ENCODE measurements at places on chromosomes 1 and 21.

DNA sequence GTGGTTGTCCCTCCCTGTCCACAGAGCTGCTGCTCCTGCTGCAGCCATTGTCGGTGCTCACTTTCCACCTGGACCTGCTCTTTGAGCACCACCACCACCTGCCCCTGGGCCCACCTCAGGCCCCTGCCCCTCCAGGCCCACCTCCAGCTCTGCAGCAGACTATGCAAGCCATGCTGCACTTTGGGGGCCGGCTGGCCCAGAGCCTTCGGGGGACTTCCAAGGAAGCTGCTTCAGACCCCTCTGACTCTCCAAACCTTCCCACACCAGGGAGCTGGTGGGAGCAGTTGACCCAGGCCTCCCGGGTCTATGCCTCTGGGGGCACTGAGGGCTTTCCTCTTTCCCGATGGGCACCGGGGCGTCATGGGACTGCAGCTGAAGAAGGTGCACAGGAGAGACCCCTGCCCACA is 5.9 kb downstream of the RUSC1 start:
- DNase-seq: no peak

GRCh38 chr1:114892194-114892918 is 37.7 kb downstream of the SYCP1 start:
- DNase-seq: peak; percentile 73

- peak; percentile 88 for DNase-seq
Measured at GRCh38 chr1:66725885-66726665, 26.2 kb upstream of the DYNLT5 start.

DNA sequence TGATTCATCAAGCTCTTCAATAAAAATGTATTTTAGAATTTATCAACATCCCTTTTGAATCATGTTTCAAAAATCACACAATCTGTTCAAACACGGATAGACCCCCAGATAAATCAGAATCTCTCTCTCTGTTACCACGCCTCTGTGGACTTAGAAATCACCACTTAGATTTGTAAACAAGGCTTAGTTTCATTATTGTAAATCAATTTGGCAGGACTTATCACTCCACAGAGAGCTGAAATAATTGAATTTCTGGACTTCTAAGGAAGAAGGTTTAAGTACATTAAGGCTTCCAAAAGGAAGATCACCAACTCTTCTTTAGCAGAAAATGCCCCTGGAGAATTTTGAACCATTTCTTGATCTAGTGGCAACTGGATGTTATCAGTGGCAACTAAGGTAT is 100.4 kb downstream of the APP start:
- DNase-seq: no peak

GRCh38 chr1:163171826-163172225 is 30.9 kb downstream of the RGS5 start:
- DNase-seq: no peak

- DNase-seq: no peak
Measured at GRCh38 chr1:200198236-200198635, 170.7 kb downstream of the NR5A2 start.

- no peak for DNase-seq
Measured at GRCh38 chr1:45730780-45731319, 19.6 kb downstream of the IPP start.

GRCh38 chr1:112927462-112927990 is 28.5 kb downstream of the SLC16A1 start:
- no peak for DNase-seq

- DNase-seq: no peak
Measured at GRCh38 chr1:83800066-83800465, 198.9 kb downstream of the TTLL7 start.

DNA sequence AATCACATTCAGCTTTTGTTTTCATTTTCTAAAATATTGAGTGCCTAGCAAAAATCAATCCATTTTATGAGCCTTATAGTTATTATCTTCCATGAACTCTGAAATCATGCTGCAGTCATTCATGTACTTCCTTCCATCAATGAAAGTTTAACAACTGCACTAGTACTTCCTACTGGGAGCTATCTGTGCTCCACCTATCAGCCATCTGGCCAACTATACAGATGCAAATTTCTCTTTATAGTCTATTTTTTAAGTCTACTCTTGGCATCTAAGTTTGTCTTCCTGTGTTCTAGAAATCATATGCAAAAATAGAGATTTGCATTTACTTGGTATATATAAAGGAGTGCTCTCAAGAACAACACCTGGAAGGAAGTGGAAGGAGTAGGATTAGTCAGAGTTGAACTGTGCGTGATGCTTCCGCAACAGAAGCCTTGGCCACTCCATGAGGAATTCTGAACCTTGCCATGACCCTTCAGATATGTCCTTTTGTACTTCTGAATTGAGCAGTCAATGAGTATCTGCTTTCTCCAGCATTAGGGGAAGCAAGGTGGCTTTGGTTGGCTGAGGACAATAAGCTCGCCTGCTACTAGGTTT is 403.2 kb upstream of the ADAMTS5 start:
- peak; percentile 12 for DNase-seq

DNA sequence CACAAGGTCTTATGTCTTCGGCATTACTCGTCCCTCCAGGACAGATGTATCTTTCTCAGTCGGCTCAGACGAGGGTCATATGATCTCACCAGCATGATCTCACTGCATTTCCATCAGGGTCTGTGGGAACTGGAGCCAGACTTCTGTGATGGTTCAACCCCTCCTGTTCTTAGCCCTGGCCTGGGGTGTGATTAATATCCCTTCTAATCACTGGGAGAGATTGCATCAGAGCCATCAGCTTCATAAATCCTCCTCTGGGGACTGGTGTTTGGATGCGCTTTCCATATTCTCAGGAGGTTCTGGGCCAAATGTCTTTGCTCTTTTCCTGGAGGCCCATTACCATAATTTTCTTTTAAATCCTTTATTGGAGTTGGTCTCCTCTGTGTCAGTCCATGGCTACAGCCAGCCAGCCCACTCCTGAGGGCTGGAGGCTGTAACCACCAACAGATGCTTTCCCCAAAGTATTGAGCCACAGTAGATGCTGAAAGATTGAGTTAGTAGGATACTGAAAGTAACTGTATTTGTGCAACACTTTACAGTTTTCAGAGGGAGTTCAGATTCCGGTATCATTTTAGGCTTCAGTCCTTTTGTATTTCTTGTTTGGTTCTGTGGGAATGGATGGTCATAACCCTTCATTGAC is 20.0 kb downstream of the CACNA1E start:
- no peak for DNase-seq

Data from GM23338 (cell line).